Stimulated activated CD4-positive, alpha-beta T cell treated with anti-CD3 and anti-CD28 coated beads, TNF-alpha, amount 100 ng/mL, for 1 hour (primary cell): ENCODE measurements at places on chromosomes 7 and 10.

- no peak for DNase-seq
These were observed 233.1 kb upstream of the CSTF2T start for GRCh38 chr10:51932530-51932929.

GRCh38 chr10:90788968-90789367, 68.9 kb downstream of the HTR7 start:
- DNase-seq: no peak

- no peak for DNase-seq
These were observed 66.3 kb upstream of the ETV1 start for GRCh38 chr7:14055813-14056212.

- no peak for DNase-seq
These were observed 99.1 kb downstream of the CCDC71L start for GRCh38 chr7:106561666-106562411.

GRCh38 chr7:99390941-99391602, 16.5 kb downstream of the ARPC1B start:
- DNase-seq: no peak

DNA sequence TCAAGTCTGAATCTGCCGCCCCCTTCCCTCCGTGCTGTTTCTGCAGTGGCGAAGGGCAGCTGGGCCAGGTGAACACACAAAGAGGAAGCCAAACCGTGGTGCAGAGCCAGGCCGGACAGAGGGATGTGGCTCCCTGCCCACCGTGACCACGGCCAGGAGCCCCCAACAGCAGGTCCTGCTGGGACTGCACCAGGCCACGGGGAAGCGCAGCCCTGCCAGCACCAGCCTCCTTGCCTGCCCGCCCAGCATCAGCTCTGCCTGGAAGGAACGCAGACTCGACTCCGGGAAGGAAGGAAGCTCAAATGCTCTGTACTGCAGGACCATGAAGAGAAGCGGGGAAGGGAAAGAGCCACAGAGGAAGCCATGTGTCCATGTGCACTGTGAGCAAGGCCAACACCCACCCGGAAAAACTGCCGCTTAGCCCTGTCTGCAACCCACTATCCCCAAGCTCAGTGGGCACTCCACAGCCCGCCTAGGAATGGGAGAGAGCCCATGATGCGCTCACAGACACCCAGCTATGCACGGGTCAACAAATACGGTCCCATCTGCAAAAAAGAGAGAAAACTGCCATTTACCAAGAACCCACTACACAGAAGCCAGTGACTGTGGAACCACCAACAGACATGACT, 19.0 kb downstream of the GPER1 start:
- DNase-seq: no peak

DNA sequence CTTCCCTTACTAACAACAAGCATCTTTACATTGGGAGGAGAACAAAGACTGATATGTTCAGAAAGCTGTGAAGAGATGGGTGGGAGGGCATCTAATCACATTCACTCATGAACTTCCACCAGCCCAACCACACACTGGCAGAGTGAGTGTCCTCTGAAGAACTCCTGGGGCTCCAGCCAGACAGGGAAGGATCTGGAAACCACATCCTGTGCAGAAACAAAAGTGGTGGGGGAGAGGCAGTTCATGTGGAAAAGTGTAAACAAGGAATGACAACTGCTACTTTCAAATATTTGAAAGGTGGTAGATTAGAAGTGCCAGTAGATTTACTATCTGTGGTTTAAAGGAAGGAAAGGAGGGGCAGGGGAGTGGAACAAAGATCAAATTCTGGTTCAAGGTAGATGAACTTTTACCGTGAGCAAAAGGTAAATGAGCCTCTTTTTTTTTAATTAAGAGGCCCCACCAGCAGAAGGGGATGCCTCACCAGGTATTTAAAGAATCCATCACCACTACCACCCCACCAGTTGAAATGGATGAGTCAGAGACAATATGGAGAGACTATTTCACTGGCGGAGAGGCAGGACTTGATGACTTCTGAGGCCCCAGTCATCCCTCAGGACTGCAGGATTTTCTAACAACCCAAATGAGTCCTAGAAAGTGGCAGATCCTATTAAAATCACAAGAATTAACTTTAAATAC, 34.5 kb downstream of the GOT1 start:
- DNase-seq: no peak

GRCh38 chr7:116630932-116631671, 40.9 kb upstream of the MET start:
- DNase-seq: no peak

- DNase-seq: no peak
These were observed 393.8 kb upstream of the PRKCQ start for GRCh38 chr10:6973899-6974298.

GRCh38 chr7:149850716-149851115, 12.5 kb downstream of the ZNF862 start:
- DNase-seq: no peak

DNA sequence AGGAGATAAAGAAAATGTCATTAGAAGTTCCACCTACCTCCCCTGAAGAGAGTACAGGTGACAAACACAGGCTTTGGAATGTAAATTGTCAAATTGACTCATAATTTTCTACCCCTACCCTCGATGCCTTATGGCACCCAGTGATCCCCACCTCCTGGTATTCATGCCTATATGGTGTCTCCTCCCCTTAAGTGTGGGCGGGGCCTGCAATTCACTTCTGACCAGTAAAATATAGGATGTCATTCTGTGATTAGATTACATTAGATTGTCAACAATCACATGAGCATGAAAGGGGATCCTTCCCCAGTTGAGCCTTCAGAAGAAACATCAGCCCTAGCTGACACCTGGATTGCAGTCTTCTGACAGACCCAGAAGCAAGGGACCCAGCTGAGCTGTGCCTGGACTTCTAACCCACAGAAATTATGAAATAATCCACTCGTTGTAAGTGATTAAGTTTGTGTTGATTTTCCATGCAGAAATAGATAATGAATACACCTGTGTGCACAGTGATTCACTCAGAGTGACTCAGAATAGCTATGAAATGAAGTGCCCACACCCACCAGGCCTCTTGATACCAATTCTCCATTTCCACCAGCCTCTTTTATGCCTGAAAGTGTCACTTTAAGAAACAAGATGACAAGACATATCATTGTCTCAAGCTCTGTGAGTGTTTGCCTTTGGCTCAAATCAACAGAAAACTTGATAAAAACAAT, 8.5 kb upstream of the SLC39A12 start:
- DNase-seq: no peak

DNA sequence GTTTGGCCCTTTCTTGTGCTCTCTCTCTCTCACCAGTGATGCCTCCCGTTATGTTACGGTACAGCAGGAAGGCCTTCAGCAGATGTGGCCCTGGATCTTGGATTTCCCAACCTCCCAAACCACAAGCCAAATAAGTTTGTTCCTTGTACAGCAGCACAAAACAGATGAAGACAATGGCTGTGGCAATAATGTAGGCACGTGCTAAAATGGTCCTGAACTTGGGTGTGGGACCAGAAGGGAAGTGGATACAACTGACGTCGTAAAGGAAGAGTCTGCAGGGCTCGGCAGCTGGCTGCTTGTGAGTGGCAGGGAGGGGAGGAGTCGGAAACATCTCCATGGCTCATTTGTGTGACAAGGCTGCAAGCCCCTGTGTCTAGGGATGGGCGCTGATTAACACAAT, 26.8 kb downstream of the PROSER2 start:
- no peak for DNase-seq

GRCh38 chr7:75850235-75850634, 28.6 kb upstream of the RHBDD2 start:
- no peak for DNase-seq

DNA sequence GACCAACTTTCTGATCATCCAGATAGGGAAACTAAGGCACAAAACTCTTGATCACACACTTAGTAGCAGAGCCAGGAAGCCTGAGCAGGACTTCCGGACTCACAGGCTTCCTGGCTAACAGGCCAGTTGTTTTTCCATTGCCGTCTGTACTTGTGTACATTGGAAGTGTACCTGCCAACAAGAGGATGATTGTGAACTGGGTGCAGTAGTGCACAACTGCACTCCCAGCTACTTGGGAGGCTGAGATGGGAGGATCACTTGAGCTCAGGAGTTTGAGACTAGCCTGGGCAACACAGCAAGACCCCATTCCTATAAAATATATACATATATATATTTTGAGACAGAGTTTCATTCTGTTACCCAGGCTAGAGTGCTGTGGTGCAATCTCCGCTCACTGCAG, 35.2 kb upstream of the OTUD1 start:
- no peak for DNase-seq

DNA sequence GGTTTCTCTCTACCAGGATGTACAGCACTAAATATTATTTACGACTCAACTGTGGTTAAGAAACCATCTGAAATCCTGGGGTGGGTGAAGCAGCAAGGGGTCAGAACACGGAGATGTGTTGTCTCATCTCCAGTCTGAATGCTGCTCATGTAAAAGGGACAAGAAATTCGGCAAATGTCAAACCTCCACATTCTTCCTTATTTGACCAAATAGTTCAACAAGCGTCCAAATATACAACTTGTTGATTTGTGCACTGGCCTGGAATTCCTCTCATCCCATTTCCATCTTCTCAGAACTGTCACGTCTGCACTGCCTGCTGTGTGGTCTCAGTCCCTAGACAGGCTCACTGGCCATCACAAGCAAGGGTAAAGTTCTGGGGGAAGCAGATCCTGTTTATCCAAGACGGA, 520.0 kb downstream of the PARD3 start:
- DNase-seq: no peak

- DNase-seq: no peak
These were observed 2.5 kb downstream of the GCK start for GRCh38 chr7:44186736-44187135.

DNA sequence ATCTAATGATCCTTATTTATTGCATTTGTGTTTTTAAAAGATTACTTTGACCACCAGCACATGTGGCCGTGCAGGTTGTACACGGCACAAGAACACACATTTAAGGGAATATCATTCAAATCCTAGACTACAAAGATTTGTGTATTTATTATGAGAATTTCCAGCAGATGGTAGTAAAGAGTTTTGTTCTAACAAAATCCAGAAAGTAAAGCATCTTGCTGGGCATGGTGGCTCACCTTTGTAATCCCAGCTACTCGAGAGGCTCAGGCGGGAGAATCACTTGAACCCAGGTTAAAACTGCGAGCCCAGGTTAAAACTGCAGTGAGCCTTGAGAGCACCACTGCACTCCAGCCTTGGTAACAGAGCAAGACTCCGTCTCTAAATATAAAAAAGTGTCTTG, 31.5 kb downstream of the MACROH2A2 start:
- DNase-seq: no peak

DNA sequence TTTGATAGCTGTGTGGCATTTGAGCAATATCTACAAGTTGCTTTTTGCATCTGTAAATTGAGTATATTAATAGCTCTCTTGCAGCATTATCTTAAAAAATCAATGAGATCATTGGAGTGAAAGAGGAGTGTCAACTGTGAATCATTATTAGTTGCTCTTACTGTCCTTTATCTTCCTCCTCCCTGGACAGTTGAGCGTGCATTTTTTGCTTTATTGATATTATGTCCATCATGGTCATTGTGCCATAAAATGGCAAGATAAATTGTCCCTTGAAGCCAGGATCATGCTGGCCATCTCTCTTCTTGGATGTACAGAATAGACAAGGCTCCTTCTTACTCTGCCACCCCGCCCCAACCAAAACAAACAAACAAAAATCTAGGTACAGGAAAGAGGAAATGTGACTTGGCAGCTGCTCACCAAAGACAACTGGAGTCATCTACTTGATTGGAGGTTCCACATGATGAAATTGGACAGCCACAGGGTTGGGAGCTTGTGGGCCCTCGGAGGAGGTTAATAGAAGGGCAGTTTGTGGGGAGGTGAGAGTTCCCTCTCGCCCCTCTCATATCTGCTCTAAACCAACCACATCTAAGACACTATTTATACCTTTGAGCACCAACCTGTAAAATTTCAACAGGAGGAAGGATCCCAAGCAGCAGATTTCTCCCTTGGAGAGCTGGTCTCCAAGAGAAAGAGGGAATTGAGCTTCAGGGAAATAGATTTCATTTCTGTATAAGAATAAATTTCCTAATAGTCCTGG, 252.7 kb downstream of the SKIDA1 start:
- no peak for DNase-seq

DNA sequence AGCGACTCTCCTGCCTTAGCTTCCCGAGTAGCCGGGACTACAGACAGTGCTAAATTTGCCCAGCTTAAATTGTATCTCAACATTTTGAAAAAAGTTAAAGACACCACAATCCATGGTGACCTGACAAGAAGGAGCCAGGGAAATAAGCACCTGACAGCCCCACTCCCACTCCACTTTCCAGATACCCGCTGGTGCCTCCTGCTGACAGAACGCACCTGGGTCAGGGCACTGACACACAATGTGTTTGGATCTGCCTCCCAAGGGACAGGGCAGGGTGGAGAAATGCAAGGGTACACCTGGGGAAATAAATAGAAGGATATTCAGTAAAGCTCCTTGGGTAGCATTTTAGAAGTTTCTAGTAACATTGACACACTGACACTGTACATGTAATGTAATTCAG, 58.9 kb upstream of the OPN4 start:
- no peak for DNase-seq

- no peak for DNase-seq
These were observed 76.1 kb upstream of the POM121L12 start for GRCh38 chr7:52959336-52959735.

DNA sequence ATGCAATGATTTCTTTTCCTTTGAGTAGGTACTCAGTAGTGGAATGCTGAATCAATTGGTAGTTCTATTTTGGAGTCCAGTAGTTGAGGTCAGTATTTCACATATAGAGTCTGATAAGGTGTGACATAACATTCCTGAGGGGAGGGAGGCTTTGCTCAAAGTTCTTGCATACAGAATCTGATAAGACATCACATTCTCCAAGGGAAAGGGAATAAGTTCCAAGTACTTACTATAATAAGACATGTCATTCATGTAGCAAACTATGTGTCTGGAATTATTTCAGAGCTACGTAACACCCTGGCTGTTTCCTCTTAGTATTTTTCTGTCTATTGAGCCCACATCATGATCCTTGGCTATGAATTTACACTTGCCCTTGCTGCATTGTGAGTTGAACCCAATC, 74.3 kb upstream of the POM121L12 start:
- no peak for DNase-seq

GRCh38 chr7:159137906-159138305, 6.8 kb downstream of the VIPR2 start:
- DNase-seq: no peak

GRCh38 chr7:138460649-138461607, 869 bp downstream of the TRIM24 start:
- peak; percentile 9 for DNase-seq

GRCh38 chr10:114274616-114275453, 35.8 kb downstream of the VWA2 start:
- no peak for DNase-seq
